ENCODE measurements at places on chromosomes 2 and 18.

- peak; percentile 38 for DNase-seq
Observed at GRCh38 chr2:2848621-2849333, 517.7 kb upstream of the MYT1L start.

DNA sequence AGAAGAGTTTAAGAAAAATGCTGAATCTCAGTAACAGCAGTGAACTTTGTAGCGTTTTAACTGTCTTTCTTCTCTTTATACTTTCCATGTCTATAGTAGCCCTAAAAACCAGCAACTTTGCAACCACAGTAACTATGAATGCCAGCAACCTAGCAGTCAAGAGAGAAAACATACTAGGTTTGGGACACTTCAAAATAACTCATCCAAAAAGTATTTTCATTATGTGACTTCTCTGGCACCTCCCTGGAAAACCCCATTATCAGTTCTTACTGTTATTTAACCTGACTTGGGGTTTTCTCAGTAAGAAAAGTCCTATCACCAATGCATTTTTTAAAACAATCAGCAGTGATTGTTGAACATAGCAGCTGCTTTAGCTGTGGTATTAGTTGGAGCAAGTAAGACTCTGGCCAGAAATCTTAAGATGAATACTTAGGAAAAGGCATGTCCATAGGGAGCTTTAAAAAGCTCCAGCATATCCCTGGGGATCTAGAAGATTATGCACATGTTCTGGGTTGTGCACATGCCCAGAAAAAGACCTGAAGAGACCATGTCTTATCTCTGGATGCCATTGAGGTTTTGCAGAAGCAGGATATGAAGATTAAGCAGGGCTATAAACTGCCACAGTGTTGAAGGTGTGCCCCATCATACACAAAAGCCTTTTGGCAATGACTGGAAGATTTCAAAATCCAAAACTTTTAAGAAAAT, 411.3 kb downstream of the CMPK2 start:
- DNase-seq = no peak

DNA sequence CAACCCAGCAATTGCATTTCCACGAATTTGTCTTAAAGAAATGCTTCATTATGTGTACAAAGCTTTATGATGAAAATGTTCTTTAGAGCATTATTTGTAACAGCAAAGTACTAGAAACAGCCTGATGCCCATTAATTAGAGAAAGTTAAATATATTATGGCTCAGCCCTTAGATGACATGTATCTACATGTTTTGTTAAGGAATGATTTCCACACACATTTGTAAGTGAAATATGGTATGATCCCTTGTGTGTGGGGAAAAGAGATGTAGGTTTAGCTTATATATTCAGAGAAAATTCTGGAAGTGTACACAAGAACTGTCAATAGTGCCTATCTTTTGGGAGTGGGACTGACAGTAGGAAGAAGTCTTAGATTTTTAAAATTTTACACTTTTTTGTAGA, 3.8 kb upstream of the PTPN4 start:
- DNase-seq = no peak

- no peak for DNase-seq
Observed at GRCh38 chr2:68916226-68916625, 36.5 kb downstream of the GKN2 start.

DNA sequence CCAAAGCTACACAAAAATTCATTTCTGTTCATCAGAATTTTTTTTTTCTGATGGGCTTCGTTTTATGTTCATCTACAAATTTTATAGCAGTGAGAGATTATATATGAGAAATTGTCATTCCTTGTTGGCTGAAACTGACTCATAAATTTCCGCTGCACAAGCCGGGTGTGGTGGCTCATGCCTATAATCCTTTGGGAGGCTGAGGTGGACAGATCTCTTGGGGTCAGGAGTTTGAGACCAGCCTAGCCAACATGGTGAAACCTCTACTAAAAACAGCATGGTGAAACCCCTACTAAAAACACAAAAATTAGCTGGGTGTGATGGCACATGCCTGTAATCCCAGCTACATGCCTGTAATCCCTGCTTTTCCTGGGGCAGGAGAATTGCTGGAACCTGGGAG, 72.0 kb downstream of the PLEKHM3 start:
- DNase-seq = no peak

GRCh38 chr2:99485411-99485810, 4.4 kb downstream of the REV1 start:
- no peak for DNase-seq

DNA sequence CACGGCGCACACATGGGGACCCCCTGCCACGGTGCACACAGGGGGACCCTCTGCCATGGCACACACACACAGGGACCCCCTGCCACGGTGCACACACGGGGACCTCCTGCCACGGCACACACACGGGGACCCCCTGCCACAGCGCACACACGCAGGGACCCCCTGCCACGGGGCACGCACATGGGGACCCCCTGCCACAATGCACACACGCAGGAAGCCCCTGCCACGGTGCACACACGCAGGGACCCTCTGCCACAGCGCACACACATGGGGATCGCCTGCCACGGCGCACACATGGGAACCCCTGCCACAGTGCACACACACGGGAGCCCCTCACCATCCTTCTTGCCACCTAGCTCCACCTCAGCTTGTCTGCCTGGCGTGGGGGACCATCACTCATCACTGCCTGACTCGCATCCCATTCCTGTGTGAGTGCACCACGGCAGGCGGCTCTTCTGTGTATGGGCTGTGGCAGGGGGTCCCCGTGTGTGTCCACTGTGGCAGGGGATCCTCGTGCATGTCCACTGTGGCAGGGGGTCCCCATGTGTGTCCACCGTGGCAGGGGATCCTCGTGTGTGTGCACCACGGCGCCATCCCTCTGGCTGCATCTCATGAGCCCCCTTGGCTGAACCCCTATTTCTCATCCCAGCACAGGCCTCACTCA, 206.7 kb downstream of the EIPR1 start:
- DNase-seq = no peak

GRCh38 chr2:95258271-95258670, 16.0 kb upstream of the PROM2 start:
- DNase-seq = no peak

- DNase-seq = no peak
Observed at GRCh38 chr2:201735486-201735885, 37.0 kb upstream of the MPP4 start.

DNA sequence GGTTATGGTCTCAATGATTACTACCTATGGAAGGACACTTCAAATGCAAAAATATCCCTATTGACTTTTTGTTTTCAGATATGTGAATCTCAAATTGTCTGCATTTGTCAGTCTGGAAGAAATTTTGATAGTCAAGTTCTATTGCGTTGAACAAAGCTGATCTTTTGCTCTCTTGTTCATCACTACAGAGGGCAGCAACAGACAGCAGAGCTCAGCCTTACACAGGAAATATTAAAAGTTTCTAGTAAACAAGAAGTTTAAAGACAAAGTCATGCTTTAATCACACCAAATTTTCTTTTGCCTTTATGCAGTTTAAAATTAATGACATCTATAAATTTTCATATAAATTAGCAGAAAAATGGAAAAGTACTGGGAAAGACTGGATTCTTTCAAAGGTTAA, 617.5 kb downstream of the NR4A2 start:
- DNase-seq = no peak

DNA sequence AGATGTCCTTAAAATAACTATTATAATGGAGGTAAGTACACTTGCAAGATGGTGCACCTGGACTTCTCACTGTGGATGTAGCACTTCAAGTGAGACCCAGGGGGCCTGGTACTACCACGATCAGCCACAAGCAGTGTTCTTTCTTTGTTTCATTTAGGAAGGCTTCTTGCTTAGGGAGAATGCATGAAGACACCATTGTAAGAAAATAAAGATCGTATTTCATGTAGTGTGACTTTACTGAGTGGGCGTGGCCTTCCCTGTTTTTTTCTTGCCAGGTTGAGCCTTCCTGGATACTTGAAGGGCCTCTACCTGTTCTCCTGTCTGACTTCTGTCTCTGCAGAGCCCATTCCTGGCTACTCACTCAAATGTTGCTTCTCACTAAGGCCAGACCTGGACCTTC, 615.6 kb upstream of the SOX11 start:
- DNase-seq = no peak

DNA sequence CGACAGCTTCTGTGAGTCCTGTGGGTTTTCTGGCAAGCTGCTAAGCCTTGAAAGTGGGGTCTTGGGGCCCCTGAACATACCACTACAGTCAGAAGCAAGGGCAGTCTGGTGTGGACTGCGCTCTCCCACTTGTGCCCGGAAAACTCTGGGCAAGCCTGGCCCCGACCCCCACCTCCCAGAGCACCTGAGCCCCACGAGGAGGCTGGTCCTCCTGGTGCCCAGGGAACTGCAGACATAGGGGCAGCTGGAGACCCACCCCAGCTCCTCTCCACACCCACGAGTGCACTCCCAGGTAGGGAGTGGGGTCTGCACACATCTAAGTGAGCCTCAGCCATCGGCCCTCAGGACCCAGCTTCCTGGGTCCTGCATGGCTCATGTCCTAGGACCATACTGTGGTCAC, 16.2 kb upstream of the GPC1 start:
- DNase-seq = no peak

GRCh38 chr18:23484561-23485182, 18.6 kb upstream of the RMC1 start:
- DNase-seq = no peak

DNA sequence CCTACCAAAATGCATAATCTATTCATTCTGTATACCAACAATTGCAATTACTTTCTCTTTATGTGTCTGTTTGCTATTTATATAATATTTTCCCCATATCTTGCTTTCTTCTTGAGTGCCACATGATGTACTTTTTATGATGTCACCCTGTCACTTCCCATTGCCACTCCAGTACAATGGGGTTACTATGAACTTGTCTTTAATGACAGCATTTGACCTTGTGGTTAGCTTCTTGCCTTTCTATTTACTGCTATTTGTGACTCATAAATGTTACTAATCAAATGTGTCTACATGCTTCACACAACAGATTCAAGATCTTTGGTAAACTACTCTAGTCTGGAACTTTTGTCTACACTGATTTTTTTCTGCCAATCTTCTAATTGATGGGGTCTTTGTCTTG, 486.3 kb downstream of the NR4A2 start:
- DNase-seq = peak; percentile 9

- no peak for DNase-seq
Observed at GRCh38 chr2:68659081-68659480, 15.7 kb downstream of the PROKR1 start.

DNA sequence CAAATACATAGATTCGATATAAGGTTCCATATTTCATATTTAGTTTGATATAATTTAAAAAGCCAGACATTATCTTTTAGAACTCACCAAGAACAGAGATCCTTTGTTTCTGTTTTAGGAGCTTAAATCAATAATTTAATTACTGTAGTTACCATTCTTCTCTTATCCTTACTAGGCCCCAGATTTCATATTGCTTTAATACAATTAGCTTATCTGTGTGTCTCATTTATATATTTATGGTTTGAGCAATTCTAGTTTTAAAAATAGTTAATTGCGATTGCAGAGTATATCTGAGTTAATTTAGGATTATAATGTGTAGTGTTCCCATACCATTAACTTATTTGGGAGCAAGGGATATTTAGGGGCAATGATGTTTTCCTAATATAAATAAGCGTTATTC, 558.8 kb upstream of the ZNF804A start:
- DNase-seq = no peak

GRCh38 chr2:70991142-70991541, 3.5 kb downstream of the TEX261 start:
- DNase-seq = no peak

DNA sequence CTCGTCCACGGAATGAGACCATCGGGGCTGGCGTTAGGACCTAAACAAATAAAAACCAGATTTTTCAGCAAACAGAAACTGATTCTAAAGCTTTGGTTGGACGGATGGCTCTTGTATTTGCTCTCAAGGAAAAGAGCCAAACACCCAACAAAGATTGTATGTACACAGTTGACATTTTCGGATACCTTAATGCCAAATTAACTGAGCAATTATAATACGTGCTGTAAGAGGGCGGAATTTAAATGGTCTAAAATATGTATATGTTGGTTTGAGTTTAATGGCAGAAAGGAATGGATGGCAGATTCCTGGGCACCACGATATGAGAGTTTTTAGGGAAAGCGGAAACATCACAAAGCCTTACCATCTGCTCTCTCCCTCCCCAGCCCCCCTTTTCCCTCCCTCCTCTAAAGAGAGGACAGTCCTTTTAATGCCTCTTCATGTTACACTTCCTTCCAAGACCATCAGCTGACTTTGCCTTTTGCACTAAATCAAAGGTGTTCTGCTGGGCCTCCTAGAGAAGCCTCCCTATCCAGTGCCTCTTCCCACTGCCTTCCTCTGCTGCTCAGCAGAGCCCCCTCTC, 33.3 kb downstream of the STAT1 start:
- no peak for DNase-seq

GRCh38 chr18:45320724-45321123, 294.6 kb upstream of the SLC14A2 start:
- no peak for DNase-seq

DNA sequence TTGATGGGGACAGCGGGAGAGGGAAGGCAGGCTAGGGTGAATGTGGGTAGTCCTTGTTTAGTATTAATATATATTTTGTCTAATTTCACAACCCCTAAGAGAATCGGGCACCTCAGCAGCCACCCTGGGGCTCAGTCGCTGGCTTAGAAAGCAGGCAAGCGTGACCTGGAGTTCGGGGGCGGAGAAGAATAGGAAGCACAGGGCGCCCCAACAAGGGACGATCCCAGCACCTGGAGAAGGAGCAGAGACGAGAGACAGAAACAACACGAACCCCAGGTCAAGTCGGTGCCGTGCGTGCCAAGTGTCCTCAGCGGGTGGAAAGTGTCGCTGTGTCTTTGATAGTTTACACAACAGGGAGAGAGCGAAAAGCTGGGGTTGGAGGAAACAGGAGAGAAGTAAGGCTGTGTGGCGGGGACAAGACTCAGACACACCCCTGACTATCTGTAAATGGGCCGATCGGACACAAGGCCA, 95.4 kb downstream of the NFATC1 start:
- DNase-seq = no peak

GRCh38 chr2:205805136-205805535, 122.8 kb downstream of the NRP2 start:
- no peak for DNase-seq

- DNase-seq = no peak
Observed at GRCh38 chr18:46182633-46183358, 78.6 kb downstream of the HAUS1 start.

DNA sequence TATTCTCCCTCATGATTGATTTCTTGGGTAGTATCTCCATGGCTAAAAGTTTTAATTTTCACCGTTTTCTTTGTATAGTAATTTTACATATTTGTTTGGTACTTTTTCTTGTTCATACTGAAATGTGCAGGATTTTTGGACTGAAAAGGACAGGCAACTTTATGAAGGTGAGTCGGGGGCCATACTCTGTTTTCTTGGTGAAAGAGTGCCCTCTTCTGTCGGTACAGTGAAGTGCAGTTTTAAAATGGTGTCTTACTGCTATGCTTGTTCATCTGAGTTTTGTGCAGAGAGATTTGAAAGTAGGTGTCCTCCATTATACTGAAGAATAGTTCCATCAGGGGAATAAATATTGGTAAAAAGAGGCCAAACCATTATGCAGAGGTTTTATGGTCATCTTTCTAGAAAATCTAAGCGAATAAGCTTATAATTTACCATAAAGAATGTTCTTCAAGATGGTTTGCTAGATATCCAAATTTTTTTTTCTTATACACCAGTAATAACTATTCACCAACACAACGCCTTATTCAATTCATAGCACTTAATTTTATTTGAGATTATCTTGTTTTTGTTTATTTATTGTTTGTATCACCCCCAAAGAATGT, 8.7 kb upstream of the SERPINB13 start:
- DNase-seq = peak; percentile 33
